Astrocyte of the cerebellum (primary cell): ENCODE measurements at places on chromosomes 16 and 17.

- DNase-seq, result peak; percentile 93
These were observed 3.5 kb upstream of the CDC6 start for GRCh38 chr17:40284085-40284713.

DNA sequence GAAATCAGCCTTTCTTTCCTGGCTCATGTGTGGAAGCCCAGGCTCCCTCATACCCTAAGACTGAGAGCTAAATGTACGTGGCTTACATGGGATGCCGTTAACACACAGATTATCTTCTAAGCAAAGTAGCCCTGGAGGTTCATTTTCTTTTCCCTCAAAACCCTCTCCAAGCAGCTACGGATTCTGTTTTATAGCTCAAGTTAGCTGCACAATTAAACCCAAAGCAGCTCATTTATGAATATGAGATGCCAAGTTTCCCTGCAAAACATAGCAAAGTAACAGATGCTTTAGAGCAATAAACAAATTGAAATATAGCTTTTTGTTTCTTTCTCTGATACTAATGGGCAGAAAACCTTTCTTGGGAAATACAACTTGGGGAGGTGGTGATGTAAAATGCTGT lies 72.0 kb downstream of the HS3ST2 start:
- DNase-seq, result no peak

DNA sequence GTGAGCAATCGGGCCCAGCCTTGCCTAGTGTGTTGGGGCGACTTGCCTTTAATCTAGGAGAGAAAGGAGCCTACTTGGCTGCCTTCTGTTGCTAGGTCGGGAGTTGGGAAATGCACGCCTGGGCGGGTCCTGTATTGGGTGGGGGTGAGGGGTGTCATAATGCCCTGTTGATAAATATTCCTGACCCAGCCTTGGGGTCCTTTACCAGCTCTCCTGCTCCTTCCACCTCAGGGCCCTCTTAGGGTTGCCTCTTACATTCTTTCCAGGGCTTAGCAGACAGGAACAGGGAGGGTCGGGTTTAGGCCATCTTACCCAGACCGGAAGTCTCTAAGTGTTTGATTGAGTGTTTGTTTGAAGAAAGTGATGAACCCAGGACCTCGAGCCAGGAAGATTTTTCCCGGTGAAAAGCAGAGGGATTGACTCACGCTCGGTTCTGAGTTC lies 112.9 kb downstream of the SEC14L1 start:
- DNase-seq, result no peak

GRCh38 chr16:48366165-48367093 lies 18.8 kb downstream of the SIAH1 start:
- DNase-seq, result peak; percentile 66

DNA sequence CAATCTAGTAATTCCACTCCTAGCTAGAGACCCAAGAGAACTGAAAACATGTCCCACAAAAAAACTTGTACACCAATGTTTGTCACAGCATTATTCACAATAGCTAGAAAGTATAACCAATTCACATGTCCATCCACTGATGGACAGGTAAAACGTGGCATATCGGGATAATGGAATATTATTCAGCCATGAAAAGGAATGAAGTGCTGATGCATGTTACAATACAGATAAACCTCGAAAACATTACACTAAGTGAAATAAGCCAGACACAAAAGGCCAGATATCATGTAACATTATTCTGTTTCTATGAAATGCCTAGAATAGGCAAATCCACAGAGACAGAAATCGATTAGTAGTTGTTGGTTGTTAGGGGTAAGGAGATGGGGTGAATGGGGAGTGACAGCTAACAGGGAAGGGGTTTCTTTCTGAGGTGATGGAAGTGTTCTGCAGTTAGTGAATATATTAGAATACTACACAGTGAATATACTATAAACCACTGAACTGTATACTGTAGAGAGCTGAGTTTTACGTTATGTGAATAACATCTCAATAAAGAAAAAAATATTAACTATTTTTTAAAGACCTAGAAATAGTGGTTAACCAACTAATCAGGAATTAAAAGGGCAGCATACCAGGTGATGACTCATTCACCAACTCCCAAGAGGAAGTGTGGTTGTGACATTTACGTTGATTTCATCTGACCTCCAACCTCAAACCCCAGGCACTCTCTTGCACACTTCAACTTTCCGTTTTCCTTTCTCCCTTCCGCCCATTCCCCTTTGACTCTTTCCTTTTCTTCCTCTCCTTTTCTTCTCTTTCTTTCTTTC lies 48.6 kb downstream of the GAS7 start:
- peak; percentile 79 for DNase-seq

GRCh38 chr17:1374431-1375177 lies 25.4 kb downstream of the YWHAE start:
- DNase-seq, result no peak
